LNCaP clone FGC (cell line): ENCODE measurements at places on chromosomes 3 and 15.

DNA sequence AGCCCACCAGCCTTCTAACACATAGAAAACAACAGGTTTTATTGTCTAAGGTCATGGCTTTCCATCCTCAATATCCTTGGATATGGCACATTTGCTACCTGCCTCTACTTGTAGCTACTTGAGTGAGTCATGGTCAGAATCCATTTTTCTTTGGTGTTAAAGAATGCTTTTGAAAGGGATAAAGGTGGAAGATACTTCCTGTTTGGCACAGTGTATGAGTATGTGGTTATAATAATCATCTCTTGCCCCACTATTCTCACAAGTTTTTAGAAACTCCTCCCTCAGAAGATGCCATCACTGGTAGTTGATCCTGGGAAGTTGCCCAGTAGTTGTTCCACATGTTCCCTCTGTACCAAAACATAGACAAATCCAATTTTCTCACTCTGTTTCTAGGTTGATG, 508.6 kb upstream of the IL12A start:
- DNase-seq = no peak

- no peak for DNase-seq
Measured at GRCh38 chr3:4756855-4757574, 222.2 kb upstream of the BHLHE40 start.

- no peak for DNase-seq
Measured at GRCh38 chr15:70483513-70483912, 279.8 kb downstream of the UACA start.

DNA sequence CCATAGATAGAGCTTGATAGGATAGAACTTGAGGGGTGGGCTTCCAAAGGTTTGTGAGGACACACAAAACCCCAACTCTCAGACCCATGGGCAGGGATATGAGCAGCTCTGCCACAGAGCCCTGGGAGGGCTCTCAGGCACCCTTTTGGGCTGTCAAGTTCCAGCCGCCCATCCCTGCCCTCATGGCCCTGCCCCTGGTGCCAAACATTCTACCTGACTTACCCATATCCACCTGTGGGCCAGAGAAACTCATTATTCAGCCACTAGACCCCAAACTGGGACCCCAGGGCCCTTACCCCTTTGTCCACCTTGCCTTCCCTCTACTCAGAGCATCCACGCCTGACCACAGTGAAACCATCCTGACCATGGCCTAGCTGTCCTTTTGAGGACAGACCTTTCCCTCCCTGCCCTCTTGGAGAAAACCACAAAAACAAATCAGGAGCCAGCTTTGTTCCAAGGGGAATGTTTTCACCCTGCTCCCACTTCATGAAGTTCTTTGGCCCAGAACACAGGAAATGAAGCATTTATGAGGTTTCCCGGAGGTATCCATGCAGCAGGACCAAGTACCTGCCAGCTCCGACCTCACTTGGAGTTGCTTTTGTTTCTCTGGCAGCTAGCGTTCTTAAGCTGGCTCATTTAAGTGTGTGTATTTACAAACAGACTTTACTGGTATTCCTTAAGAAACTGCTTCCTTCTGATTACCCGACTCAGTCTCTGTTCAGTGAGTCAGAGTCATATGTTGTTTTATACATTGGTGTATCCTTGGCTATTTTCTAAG, 34.2 kb upstream of the GALNT15 start:
- DNase-seq = peak; percentile 8
